Stimulated activated naive CD4-positive, alpha-beta T cell treated with Interleukin-2 at 50 U/mL for 16 hours (primary cell): ENCODE measurements at places on chromosomes 6 and 20.

DNA sequence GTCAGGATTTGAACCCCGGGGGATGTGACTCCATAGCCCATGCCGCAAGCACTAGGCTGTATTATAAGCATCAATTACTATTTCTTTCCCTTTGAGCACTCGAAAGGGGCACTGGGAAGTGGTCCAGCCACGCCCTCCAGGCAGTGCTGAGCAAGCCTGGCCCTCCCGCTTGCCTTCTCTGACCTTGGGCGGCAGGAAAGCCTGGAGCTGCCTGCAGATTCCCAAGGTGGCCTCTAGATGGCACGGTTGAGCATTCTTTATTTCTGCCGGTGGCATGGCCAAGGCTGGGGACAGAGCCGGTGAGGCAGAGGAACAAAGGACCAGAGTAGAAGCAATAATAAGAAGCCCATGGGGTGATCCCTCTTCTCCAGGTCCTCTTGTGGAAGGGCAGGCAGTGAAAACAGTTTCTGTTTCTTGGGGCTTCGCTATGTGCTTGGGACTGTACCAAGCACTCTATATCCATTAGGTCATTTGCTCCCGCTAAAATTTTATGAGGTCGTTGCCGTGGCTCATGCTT lies 32.0 kb downstream of the ARHGAP40 start:
- peak; percentile 31 for DNase-seq

DNA sequence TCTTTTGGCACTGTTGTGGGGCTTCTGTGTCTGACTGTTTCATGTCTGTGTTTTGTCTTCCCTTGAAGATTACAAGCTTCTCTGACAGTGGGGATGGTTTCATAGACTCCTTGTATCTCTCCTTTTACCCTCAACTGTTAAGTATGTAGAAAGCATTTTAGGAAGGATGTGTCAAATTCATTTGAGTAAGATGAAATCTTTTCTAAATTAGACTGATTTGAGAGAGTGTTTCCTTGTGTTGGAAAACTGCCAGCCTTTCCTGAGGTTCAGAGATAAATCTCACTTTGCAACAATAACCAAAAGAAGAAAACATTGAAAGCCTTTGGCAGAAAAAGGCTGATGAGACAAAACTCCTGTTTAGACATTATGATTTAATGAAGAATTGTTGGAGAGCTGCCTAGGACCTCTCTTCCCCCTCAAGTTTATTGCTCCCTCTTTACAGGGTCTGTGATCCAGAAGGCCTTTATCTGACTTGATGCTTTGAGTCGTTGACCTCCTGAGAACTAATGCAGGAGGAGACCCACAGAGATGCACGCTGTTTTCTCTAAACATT lies 68.3 kb downstream of the ANKS1A start:
- no peak for DNase-seq

DNA sequence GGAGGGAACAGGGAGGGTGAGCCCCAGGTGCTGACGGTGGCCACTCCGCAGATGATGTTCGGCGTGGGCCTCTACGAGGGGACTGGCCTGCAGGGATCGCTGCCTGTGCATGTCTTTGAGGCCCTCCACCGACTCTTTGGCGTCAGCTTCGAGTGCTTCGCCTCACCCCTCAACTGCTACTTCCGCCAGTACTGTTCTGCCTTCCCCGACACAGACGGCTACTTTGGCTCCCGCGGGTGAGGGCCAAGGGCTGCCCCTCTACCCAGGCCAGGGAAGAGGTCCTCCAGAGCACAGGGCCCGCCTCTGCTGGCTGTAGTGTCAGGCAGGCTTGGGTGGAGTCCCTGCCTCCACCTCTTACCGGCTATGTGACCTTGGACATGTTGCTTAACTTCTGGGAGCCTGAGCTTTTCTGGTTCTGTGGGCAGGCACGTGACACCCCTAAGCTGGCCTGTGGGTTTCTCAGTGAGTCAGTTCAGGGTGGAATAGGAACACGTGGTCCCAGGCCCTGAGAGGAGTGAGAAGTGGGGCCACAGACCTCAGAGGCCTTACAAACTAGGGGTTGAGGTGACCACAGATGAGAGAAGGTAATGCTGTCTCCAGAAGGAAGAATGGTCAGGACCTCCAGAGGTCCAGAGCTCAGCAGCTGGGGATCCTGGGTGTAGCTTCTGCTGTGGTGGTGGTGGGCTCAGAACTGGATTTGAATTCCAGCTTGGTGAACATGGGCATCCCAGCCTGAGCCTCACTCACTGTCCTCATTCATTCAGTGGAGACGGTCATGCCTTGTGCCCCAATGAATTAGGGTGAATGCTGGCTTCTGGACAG lies 11.9 kb downstream of the PCIF1 start:
- peak; percentile 10 for DNase-seq

DNA sequence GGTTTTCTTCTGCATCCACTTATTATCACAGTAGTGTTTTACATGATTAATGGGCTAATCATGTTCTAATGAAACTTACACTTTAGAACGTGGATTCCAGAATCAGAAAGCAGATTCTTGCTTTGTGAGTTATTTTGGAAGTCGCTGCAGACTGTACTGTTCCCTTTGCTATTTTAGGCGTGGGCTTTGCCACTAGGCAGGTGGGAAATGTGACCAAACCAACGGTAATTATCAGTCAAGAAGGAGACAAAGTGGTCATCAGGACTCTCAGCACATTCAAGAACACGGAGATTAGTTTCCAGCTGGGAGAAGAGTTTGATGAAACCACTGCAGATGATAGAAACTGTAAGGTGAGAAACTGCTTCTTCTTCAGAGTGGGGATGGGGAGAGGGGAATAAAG lies 598 bp downstream of the FABP7 start:
- no peak for DNase-seq

GRCh38 chr6:108795122-108795521 lies 53.1 kb upstream of the ARMC2 start:
- no peak for DNase-seq
